ENCODE measurements at places on chromosomes 1 and 21. TPM values are rescaled to one million over a fixed set of nuclear protein-coding genes. Genes with fewer than 3 reads are reported as not detected.

DNA sequence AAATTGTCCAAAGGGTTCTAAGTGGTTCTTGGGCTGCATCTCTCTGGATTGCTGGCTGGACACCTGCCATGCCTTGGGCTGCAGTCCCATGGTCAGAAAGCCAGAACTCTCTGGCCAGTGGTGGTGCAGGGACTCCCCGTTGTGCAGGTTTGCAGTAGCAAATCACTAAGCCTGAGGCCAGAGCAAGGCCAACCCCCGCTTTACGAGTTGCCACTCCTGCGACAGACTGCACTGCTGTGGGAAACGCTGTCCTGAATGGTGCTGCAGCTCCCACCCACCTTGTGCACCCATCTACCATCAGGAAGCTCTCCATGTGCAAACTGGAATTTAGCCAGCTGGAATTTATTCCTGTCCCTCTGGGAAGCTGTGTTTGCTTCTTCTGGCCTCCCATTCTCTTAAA is 45.7 kb downstream of the LHX4 start:
- DNase-seq = no peak

TMEM52 gene
- polyA plus RNA-seq = 10.4 TPM

DNA sequence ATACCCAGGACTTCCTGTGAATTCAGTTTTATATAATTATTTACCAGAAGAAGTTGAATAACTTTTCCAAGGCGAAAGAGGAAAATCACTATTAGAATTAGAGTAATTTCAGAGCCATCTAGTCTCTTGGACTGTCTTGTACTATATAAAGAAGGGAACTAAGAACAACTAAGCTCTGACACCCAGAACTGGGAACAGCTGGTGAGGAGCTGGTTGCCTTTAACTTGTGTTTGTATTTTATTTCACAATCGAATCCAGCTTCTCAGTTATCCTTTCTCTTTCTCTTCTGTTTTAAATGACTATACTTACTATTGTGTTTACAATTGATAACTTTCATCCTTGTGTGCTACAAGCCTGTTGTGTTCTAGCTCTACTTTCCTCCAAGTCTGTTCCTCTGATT is 8.4 kb downstream of the SNX27 start:
- no peak for DNase-seq

- no peak for DNase-seq
Measured at GRCh38 chr1:40955266-40955665, 24.2 kb upstream of the CTPS1 start.

- DNase-seq = no peak
Measured at GRCh38 chr1:67679691-67680090, 5.3 kb upstream of the GADD45A start.

DNA sequence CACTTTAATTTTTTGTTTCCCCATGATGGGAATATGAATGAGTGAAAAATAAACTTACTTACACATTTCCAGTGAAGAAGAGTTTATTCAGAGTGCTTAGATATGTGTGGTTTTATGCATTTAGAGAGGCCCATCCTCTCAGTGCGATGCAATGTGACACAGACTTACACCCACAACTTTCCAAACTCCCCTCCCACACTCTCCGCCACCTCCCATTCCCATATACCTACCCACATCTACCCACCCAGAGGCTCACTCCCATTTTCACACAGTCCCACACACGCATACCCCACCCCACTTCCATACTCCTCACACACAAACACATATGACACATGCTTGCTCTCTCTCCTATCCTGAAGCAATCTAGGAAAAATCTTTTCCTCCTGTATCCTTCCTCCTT is 21.9 kb upstream of the KANK4 start:
- no peak for DNase-seq

GUCA2A gene
- polyA plus RNA-seq = not detected

CEP350 gene
- 2.4 TPM for polyA plus RNA-seq

LAD1 gene
- 51.4 TPM for polyA plus RNA-seq

GRCh38 chr1:21586222-21586621 is 77.0 kb downstream of the ALPL start:
- no peak for DNase-seq

DNA sequence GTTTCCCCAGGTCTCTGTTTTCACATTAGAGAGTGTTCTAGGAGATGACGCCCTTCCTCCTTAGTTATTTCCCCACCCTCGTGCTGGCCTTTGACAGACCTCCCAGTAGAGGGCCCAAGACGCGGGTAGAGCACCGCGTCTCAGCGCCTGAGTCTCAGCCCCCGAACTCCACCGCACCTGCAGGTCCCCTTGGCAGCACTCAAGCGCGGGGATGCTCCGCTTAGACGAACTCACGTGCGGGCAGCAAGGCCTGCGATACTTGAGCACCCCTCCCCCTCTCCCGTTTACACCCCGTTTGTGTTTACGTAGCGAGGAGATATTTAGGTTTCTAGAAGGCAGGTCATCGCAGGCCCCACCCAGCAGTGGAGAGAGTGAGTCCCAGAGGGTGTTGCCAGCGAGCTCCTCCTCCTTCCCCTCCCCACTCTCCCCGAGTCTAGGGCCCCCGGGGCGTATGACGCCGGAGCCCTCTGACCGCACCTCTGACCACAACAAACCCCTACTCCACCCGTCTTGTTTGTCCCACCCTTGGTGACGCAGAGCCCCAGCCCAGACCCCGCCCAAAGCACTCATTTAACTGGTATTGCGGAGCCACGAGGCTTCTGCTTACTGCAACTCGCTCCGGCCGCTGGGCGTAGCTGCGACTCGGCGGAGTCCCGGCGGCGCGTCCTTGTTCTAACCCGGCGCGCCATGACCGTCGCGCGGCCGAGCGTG is at the start of gene CD55:
Gene CD55 (plus strand): TSS at position 600 of the 711 bp plus-strand sequence. CDS start 88 bp downstream, at position 688.
- DNase-seq = peak; percentile 93

DNA sequence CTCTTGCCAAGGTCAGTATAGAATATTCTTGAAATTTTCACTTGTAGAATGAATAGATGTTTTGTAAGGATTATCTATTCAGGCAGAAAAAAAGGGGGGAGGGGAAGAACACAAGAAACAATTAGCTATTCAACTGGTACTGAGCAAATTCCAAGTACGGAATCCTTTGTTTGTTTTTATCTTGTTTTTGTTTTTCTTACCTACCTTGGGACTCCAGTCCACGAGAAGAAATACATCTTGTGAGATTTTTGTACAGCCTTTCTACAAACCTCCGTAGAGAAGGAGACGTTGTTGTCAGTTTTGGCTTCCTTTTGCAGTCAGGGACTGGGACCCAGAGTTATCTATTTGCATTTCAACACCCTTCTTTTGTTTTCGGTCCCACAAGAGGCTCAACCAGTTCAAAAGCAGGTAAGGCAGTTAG is 36.0 kb downstream of the ZNF281 start:
- DNase-seq = no peak

All from stomach (tissue), 19 donors.